Stomach (tissue), 19 donors: ENCODE measurements at places on chromosomes 7 and 10. TPM values are rescaled to one million over a fixed set of nuclear protein-coding genes. Genes with fewer than 3 reads are reported as not detected.

The NKX1-2 gene
- not detected for total RNA-seq

DNA sequence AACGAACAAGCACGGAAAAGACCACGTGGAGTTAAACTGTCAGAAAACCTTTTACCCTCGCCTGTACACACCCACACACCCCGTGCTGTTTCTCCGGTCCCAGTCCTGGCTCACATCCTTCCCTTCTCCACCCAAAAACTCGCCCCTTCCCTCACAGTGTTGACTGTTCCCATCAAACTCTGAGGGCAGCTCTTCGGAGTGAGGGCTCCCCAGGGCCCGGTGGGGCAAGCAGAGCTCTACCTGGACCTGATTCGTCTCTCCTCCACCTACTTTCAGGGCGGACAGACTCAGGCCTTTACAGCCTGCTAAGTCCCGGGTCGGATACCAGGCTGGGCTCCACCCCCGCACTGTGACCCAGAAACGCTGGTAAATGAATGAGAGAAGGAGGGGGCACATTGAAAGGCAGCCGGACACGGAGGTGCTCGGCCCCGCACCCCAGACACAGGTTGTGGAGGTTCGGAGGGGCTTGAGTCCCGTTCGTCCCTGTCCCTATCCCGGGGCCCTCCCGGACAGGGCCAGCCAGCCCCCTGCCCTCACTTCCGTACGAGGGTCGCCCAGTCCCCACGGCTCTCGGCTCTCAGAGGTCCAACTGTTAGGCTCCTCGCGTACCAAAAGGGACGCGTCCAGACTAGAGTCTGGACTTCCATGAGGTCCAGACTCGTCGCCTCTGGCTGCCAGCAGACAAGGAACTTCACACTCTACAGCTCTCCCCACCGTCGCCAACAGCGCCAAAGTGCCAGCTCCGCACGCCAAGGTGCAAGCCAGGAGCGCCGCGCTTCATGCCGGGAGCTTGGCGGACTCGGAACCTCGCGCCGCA is 31.7 kb upstream of the ASL start:
- peak; percentile 84 for DNase-seq

The DNAAF5 gene
- total RNA-seq = 210 TPM

The ASAH2 gene
- total RNA-seq = 2.8 TPM

DNA sequence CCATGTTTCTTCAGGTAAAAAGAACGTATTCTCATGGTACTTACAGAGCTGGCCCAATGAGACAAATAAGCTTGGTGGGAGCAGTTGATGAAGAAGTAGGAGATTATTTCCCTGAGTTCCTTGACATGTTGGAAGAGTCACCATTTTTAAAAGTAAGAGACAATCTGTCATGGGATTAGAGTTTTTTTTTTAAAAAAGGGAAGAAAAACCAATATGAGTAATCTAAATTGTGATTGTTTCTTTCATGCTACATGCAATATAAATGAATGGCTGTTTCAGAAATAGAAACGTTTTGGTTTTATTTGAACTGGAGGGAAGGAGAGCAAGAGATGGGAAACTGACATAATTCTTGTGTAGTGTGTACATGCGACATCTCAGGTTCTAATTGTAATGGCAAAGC is 32.8 kb downstream of the TMEM60 start:
- DNase-seq = no peak

The CRHR2 gene
- total RNA-seq = not detected

- no peak for DNase-seq
Measured at GRCh38 chr10:56028298-56029132, 332.5 kb downstream of the ZWINT start.

The CDH23 gene
- total RNA-seq = 4.8 TPM
